ENCODE measurements at places on chromosomes 6 and 20.

DNA sequence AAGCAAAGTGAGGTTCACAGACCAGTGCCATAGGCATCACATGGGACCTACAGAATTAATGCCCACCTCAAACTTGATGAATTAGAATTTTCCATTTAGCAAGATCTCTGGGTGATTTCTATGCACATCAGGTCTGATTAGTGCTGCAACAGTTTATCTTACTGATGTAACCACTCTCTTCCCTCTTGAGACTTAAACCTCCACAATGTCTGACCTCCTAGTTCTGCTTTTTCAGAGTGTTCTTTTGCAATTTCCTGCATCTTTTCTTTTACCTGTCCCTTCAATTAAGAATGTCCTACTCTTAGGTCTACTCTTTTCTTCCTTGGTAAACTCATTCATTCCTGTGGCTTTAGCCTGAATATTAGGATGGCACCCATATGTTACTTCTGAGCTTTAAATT lies 615.3 kb downstream of the TFAP2A start:
- DNase-seq, result no peak

- DNase-seq, result no peak
Measured at GRCh38 chr20:51077686-51078060, 54.8 kb upstream of the KCNG1 start.

DNA sequence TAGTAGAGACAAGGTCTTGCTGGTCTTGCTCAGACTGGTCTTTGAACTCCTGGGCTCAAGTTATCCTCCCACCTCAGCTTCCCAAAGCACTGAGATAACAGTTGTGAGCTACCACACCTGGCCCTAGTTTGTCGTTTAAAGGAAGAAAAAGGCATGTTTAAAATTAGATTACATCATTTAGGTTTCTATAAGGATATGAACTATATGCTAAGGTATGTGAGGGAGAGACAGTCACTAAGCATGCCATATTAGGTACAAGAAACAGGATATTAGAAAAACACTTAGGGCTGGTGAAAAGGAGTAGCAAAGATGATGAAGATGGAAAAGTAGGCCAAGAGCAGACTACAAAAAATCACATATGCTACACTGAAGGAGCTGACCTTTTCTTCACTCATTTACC lies 106.4 kb downstream of the ASCC3 start:
- DNase-seq, result no peak

GRCh38 chr6:1337791-1338190 lies 25.9 kb downstream of the FOXQ1 start:
- no peak for DNase-seq

DNA sequence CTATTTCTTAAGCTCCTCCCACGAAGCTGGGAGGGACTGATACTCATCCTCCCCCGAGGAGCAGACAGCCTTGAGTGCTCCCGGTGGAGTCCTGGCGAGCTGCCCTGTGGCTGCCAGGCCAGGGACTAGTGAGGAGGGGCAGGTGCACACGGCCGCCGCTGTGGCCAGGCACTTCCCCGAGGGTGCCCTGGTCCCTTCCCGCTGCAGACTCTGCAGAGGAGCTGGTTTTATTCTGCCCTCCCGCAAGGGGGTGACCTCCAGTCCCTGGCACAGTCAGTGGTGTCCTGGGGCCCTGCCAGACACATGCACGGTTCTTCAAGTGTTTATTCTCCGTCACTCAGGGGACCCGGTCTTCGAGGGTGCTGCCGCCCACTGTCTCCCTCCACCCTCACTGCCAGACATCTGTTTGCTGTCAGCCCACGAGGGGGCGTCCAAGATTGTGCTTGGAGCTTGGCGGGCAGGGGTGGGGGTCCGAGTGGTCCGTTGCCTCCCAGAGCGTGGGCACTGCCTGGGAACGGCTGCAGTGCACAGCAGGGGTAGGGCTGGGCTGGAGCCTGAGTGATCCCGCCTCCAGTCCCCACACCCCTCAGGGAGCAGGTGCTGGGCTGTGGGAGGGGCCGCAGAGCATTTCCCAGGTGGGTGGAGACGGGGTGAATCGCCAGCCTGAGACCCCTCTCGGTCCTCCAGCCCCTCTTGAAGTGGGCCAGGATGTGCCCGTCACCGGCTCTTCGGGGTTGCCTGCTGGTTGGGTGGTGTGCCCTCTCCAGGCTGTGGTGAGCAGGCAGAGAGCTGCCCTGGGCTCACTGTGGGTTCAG lies 3.1 kb upstream of the CABLES2 start:
- peak; percentile 81 for DNase-seq

GRCh38 chr6:36418558-36418957 lies 24.1 kb downstream of the PXT1 start:
- DNase-seq, result no peak

DNA sequence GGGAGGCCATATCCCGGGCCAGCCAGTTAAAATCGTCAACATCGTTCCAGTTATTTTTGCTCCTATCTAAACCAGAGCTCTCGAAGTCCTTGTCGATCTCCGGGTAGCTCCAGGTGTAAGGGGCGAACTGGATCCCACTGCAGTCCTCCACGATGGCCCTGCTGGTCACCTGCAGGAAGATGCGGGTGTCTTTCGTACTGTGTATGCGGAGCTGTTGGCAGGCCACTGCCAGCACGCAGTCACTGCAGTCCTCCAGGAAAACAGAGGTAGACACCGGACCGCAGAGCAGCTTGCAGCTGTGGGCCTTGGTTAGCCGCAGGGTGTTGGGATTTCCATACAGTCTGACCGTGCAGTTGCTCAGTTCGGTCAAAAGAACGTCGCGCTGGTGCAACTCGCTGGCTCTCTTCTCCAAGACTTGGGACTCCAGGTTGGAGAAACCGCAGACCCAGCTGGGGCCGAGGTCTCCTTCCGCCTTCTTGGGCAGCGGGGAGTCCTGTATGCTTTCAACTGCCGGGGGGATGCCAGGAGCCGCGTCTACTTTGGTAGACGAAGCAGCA lies 742 bp downstream of the TBCC start:
- DNase-seq, result peak; percentile 15

GRCh38 chr6:31621991-31622390 lies 1.5 kb downstream of the PRRC2A start:
- no peak for DNase-seq

DNA sequence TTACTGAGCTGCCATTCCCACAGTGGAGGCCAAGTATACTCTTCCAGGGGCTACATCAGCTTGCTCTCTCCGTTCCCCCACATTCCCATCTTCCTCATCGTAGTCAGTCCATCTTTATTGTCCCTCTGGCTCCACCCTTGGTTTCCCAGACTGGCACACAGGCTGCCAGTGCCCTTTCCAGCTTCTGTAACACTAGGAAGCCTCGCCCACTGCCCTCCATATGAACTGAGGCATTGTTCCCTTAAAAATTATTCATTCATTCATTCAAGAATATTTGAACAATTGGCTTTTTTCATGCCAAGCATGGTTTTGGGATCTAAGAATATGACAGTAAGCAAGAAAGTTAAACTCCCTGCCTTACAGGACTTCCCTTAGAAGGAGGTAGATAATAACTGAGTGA lies 14.3 kb downstream of the ROS1 start:
- no peak for DNase-seq

- DNase-seq, result no peak
Measured at GRCh38 chr20:15487682-15488081, 1085.6 kb downstream of the KIF16B start.

DNA sequence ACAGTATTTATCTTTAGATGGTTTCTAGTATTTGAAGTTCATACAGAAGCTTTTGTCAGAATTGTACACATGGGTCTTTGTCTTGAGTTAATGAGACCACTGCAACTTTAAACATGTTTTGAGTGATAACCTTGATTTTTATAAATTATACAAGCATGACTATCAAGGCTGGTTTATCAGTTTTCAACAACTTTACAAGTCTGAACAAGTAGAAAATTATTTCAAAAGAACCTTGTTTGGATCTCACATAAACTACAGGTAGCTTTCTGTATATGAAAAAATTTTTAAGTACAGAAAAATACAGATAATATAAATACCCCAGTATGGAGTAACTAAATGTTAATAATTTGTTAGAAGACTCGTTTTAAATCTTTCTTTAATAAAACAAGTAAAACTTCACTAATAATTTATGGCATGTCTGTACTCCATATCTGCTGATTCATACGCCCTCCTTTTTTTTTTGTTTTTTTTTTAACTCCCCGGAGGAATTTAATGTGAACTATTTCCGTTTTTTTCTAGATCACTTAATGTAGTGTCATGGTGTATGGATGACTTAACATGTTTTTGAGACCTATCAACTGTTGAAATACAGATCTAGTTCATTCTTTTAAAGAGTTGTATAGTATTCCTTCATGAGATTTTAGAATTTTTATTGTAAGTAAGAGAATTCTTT lies 18.3 kb downstream of the VAPB start:
- peak; percentile 61 for DNase-seq

- DNase-seq, result no peak
Measured at GRCh38 chr6:29652198-29652584, 4.7 kb upstream of the MOG start.

- DNase-seq, result no peak
Measured at GRCh38 chr6:111228094-111228493, 140.8 kb downstream of the SLC16A10 start.
